ENCODE measurements at places on chromosomes 7 and 10. TPM values are rescaled to one million over a fixed set of nuclear protein-coding genes. Genes with fewer than 3 reads are reported as not detected.
A peak's percentile ranks its signal among the peaks of the same experiment; 100 is the strongest.

Gene CFAP43
- 0.75 TPM for total RNA-seq

Gene PNLIP
- not detected for total RNA-seq

Gene HOXA4
- total RNA-seq = 7.1 TPM

Gene CLCN1
- not detected for total RNA-seq

Gene SLC13A1
- not detected for total RNA-seq

Gene AKR1C1
- total RNA-seq = 42.0 TPM

Gene PNLIPRP2
- not detected for total RNA-seq

Gene CYP2C8
- 0.46 TPM for total RNA-seq

Gene PKD2L1
- 2.1 TPM for total RNA-seq

Gene PLXDC2
- 129 TPM for total RNA-seq

Gene OGDHL
- 0.69 TPM for total RNA-seq

Gene PIP
- not detected for total RNA-seq

Gene GBX1
- not detected for total RNA-seq

Gene PTN
- total RNA-seq = 5.4 TPM

Gene AKR1C3
- 63.6 TPM for total RNA-seq

Gene PAX2
- total RNA-seq = not detected

Gene SERPINE1
- 13.7 TPM for total RNA-seq

Gene CDC14C
- total RNA-seq = not detected

Gene GRID2IP
- 0.46 TPM for total RNA-seq

GRCh38 chr7:70242826-70243225 is 644.6 kb downstream of the AUTS2 start:
- DNase-seq = no peak

DNA sequence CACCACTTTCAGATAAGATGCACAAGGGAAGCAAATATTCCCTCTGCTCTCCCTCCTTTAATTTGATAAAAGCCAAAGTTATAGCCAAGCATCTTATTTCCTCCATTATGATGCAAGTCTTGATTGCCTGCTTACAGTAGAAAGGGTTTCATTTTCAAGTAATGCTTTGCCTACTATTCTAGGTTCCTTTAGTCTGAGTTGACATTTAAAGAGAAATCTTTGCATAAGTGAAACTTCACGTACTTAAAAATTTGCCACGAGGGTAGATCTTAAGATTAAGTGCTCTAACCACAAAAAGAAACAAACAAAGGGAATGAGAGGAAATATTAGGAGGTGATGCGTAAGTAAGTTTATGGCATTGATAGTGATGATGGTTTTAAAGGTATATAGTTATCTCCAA is 78.1 kb upstream of the VWDE start:
- no peak for DNase-seq

DNA sequence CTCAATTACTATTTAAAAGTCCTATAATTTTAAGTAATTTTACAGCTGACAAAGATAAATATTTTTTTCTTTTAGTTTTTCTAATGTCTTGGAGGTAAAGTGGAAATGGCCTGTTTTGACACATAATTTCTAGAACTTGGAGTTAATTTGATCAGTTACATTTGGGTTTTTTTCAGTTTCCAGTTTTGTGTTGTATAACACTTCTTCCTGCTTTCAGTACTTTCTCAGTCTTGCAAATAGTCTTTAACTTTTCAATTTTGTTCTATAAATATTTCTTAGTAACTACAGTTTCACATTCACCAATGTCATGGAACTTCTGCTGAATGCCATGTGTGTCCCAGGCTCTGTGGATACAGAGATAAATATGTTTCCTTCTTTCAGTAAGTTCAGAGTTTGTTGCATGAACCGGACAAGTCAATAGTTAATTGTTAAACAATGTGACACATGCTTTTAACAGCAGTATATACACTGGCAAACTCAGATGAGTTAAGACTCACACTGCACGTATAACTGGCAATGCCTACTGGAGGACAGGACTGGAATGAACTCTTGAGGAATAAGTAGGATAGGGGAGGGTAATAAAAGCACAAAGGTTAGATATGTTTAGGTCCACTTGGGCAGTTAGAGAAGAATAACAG is 4.6 kb downstream of the SHOC2 start:
- no peak for DNase-seq

GRCh38 chr7:23357190-23358093 is 58.3 kb downstream of the MALSU1 start:
- no peak for DNase-seq

GRCh38 chr7:106071356-106071998 is 40.6 kb downstream of the SYPL1 start:
- DNase-seq = peak; percentile 70

DNA sequence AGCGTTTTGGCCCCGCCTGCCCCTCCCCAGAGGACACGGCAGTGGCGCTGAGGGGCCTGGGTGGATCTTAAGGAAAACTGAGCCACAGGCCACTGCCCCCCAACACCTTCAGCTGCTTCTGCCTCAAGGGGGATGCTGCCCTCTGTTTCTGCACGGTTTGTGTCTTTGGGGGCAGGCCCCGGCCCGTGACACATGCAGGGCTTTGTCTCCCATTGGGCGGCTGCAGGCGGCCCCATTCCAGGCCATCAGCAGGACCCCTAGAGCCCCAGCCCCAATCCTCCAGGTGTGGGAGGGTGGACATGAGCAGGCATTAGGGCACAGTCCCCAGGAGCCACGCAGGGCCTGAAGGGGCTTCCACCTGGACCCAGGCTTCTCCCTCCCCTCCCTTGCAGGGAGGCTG is 25.3 kb upstream of the PPP2R2D start:
- peak; percentile 47 for DNase-seq

GRCh38 chr7:151558575-151558974 is 38.9 kb upstream of the RHEB start:
- no peak for DNase-seq

- no peak for DNase-seq
Measured at GRCh38 chr7:116560021-116560970, 35.5 kb downstream of the CAV1 start.

- DNase-seq = no peak
Measured at GRCh38 chr7:2494191-2495130, 18.3 kb upstream of the GRIFIN start.

DNA sequence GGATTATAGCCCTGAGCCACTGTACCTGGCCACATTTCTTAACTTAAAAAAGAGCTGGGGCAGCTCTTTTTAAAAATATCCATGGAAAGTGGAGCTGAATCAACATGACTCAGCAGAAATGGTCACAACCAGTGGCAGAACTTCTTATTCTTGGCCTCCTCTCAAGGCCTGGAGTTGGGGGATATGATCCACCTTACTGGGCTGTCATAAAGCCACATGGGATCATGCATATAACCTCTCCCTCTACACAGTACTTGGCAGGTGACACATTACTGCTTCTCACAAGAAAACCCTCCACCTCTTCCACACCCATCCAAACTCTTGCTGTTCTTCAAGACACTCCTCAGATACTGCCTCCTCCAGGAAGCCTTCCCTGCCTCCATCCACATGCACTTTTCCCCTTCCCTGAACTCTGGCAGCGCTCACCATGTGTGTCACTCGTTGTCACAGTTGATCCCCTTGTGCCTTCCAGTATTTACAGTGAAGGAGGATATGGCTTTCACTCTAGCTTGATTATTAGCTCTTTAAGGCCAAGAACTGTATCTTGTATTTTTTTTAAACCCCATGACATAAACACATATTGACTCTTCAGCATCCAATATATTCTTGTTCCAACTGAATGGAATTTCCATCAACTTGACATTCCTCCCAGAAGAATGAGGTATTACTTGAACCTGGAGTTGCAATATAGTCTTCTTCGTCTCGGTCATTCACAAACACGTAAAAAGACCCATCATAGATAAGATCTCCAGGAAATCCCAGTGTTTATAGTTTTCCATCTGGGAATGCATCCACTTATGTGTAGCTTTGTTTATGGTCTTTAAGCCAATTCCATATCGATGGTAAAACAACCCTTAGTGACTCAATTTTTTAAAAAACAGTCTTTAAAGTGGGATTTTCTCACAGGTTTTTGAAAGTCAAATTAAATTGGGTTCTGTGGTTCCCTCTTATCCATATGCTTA is 85.5 kb downstream of the TBXAS1 start:
- no peak for DNase-seq

DNA sequence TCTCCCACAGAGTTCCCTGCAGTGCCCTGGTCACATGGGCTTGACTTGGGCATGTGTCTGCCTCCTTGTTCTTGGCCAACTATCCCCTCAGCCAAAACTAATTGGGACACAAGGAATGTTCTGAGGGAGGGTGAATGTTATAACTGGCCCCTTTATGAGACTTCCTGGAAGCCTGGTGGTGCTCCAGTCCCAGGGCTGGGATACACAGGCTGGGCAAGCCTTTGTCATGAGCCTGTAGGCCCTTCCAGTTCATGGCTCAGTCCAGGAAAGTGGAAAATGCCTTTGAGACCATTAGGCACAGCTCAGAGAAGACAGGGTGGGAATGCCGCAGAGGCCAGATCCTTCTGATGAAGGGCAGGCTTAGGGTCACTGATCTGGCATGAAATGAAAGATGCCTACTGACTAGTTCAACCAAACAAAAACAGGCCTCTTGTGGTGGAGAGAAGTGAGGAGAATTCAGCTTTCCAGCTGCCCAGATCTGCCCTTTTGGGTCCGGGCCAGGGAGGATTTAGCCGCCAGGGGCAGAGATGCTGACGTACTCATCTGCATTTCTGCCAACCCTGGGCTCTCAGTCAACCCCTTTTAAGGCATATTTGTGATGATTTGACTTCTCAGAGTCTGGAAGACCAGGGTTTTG is 961.5 kb downstream of the KCNMA1 start:
- no peak for DNase-seq

DNA sequence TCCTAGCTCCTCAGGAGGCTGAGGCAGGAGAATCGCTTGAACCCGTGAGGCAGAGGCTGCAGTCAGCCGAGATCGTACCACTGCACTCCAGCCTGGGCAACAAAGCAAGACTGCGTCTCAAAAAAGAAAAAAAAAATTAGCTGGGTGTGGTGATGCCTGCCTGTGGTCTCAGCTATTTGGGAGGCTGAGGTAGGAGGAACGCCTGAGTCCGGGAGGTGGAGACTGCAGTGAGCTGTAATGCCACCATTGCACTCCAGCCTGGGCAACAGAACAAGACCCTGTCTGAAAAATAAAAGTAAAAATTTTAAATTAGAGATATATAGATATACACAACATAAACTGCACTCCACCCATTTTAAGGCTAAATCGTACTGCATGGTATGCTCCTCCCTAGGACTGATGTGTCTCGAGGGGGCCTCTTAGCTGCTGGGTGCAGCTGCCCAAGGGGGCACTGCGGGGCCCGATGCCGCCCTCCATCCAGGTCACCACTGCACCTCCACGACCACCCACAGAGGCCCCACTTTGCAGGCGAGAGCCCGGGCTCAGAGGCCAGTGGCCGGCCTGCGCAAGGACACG is 40.9 kb upstream of the FOXK1 start:
- DNase-seq = no peak

DNA sequence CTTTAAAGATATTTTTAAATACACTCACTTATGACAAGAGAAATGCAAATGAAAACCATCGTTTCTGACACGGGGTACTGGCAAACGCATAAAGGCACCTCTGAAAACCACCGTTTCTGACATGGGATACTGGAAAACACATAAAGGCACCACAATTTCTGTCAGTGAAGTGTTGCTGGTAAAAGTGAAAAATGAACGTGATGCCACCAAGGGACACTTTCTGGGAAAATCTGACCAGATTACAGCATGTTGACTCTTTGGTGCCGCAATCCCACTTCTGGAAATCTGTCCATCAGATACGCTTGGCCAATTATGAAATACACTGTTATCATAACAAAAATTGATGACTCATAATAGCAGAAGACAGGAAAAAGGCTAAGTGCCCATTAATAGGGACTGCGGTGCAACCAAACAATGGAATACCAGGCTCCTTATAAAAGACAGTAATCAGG is 131.7 kb downstream of the ZMYND11 start:
- DNase-seq = no peak

- DNase-seq = no peak
Measured at GRCh38 chr10:63716016-63716580, 194.9 kb downstream of the REEP3 start.

DNA sequence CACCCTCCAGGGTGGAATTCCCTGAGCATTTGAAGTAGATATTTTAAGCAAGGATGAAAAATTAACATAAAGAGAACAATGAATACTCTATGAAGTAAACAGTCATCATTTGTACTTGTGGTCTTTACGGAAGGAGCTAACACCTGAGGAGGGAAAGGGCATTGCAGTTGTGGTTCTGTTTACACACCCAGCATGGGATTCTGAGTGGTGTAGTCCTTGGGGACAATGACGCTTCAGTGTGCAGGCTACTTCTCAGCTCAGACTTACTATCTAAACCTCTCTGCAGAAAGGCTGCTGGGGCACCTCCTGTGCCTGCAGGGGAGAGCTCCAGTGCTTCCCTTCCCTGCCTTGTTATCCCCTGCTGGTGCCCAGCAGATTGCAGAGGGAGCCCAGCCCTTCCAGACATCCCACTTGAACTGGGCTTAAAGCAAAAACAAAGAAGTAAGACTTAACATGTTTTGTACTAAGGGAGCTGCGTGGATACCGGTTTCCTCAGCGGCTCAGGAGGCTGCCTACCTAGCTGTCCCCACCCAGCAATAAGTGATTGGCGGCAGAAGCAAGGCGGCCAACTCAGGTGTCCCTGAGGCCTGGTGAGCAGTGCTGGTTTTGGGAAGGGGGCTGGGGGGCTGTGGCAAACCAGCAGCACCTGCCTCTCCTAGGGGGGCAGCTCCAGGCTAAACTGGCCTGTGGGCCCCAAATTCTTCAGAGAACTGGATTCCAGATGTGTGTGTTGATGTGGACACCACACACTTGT is 89.1 kb downstream of the CELF2 start:
- DNase-seq = no peak

- no peak for DNase-seq
Measured at GRCh38 chr10:131760416-131761166, 140.2 kb upstream of the PPP2R2D start.

DNA sequence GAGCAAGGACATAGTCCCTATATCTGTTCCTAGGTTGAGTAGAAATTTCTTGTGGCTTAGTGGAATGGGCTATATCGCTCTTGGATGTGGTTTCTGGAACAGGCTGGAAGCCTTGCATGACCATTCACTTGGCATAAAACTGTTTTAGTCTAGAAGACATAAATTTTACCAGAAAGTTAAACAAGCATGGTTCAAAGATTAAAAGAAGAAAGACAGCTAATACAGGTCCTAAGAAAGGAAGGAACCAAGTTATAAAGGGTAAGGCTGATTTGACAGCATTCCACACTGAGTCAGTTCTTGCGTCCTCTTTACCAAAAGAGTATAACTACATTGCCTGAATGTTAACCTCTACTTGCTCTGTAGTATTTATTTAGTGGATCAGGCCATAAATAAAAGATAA is 724.2 kb downstream of the SORCS1 start:
- DNase-seq = no peak

- peak; percentile 97 for DNase-seq
Measured at GRCh38 chr7:48088559-48089045, 463 bp upstream of the UPP1 start.

GRCh38 chr7:38351601-38352000 is 78.2 kb upstream of the TARP start:
- no peak for DNase-seq

GRCh38 chr7:2036786-2037185 is 196.0 kb downstream of the MAD1L1 start:
- DNase-seq = peak; percentile 54

DNA sequence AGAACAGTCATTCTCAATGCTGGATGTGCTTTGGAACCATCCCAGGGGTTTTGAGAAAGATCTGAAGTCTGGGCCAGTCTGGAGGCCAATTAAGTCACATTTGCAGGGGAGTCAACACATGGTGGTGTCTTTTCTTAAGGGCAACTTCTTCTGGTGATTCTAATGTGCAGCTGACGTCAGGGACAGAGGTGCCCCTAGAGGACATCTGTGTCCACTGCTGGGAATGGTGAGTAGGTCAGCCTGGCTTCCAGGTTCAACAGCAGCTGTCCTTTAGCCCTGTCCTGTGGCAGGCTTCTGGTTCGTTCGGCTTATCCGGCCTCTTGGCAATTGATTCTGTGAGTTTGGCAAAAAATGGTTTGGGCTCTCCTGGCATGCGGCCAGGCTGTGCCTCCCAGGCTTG is 269.7 kb upstream of the HABP2 start:
- DNase-seq = no peak
